Mucosa of descending colon (tissue), 3 donors: ENCODE measurements at places on chromosomes 13 and 19.

DNA sequence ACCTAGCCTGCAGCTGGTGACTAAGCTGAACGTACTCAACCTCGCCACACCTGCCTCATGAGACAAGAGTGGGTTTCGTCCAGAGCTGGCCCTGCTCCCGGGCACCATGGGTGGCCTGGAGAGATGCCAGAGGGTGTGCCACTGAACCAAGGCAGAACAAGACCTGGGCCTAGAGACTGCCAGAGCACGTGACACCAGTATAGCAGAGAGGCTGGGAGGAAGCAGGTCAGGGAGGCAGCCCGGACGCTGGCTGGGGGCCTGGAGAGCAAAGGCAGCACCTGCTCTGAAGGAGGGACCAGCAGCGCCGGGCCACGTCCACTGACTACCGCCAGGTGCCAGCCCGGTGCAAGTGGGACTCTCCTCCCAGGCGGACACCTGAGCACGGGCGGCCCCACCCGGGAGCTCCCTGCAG is 7.3 kb upstream of the C13orf46 start:
- DNase-seq, result peak; percentile 89

- DNase-seq, result no peak
Measured at GRCh38 chr19:41893899-41894298, 10.9 kb downstream of the ARHGEF1 start.

- DNase-seq, result no peak
Measured at GRCh38 chr13:65260946-65261891, 1968.9 kb downstream of the PCDH9 start.

GRCh38 chr19:38265213-38265861 is 964 bp downstream of the SPINT2 start:
- DNase-seq, result peak; percentile 71

DNA sequence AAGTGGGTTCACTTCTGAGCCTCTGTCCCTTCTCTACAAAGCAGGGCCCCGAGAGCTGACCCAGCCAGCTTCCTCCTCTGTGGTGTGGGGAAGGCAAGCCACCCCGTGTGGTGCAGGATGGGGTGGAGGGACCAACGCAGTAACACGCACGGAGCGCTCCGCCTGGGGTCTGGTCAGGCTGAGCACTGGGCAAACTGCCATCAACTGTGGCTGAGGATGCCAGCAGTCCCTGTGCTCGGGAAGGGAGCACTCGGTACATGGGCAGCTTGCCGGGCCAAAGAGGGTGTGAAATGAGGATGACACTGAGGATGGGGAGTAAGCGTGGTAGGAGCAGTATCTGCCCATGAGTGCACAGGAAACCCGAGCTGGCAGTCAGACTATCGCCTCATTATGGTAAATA is 7.6 kb upstream of the GMIP start:
- no peak for DNase-seq

- DNase-seq, result peak; percentile 35
Measured at GRCh38 chr19:46660008-46660517, 919 bp downstream of the DACT3 start.

GRCh38 chr13:111380431-111380830 is 60.0 kb downstream of the TEX29 start:
- DNase-seq, result no peak

DNA sequence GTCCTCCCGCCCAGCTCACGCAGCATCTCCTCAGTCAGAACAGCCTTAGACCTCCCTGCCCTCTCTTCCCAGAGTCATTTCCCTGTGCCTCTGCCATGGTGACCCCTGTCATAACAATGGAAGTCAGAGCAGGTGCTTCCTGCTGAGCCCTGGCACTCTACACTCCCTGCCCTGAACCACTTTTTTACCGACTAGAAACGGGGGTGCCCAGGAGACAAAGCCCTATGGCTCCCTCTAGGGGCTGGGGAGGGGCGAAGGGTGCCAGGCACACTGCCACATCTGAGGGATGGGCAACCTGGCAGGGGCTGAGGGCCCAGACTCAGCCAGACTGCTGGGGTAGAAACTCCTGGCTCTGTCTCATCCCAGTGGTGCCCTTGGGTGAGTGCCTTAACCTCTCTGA is 16.4 kb downstream of the ZNF574 start:
- peak; percentile 71 for DNase-seq

DNA sequence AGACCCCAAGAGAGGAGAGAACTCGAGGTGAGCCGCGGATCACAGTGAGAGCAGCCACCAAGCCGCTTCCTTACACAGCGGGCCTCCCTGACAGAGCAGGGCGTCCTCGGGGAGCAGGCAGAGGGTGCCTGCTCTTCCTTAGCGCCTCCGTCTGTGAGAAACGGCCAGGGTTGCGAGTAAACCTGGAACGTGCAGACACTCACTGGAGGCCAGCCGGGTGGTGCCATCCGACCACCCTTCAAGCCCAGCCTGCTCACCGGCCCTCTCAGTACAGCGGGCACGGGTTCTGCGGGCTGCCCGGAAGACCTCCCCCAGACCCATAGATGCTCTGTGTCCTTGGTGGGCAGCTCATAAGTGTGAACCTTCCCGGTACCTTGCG is 9.6 kb downstream of the DOT1L start:
- no peak for DNase-seq

DNA sequence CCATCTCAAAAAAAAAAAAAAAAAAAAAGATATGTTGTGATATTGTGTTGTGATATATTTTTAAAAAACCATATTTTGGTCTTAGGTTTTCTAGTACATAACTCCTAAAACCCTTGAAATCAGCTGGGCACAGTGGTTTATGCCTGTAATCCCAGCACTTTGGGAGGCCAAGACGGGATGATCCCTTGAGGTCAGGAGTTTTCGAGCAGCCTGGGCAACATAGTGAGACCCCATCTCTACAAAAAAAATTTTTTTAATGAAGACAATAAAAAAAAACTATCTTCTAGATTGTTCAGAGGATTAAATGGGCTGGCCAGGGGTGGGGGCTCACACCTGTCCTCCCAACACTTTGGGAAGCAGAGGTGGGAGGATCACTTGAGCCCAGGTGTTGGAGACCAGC is 1.3 kb upstream of the DCAF15 start:
- DNase-seq, result no peak

DNA sequence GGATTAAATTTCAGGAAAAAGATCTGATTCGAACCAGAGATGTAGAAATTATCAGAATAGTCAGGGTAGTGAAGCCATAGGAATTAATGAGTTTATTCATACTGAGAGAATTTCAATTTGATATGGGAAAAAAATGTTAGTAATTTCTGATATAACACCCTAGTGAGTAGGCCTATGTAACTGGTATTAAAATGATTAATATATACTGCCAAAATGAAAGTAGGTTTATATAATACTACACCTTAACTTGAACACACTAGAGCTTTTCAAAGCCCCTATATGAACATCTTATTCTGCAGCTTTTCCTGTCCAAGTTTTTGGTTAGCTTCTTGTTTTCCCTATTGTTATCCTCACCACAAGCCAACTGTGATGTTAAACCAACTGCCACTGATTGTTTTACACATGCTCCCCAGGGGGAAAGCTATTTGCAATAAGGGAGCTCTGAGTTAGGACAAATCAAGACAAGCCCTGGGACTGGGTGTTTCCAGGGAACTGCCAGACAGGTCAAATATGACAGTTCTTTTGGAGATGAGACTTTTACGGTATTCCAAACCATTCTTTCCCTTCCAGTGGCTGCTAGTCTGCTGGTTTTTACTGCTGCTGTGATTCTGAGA is 45.3 kb downstream of the FNDC3A start:
- no peak for DNase-seq

GRCh38 chr19:49469828-49470614 is 4.0 kb upstream of the FLT3LG start:
- peak; percentile 87 for DNase-seq

GRCh38 chr13:40445557-40445990 is 220.9 kb downstream of the FOXO1 start:
- DNase-seq, result peak; percentile 35

DNA sequence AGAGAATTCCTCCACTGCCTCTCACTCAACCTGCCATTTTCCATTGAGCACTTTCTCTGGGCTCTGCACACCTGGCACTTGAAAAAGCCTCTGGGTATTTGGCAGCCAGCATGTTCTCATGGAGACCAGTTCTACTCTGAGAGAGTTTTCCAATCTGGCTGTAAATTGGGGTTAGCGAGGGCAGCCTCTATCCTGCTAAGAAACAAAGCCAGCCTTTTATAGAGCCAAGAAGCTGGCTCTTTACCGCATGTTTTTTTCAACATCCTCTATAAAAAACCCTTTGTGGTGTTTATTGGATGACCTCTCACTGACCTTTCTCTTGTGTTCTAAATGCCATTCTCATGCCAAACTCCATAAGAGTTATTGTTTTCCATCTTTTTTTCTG is 52.6 kb upstream of the RCBTB2 start:
- DNase-seq, result no peak

DNA sequence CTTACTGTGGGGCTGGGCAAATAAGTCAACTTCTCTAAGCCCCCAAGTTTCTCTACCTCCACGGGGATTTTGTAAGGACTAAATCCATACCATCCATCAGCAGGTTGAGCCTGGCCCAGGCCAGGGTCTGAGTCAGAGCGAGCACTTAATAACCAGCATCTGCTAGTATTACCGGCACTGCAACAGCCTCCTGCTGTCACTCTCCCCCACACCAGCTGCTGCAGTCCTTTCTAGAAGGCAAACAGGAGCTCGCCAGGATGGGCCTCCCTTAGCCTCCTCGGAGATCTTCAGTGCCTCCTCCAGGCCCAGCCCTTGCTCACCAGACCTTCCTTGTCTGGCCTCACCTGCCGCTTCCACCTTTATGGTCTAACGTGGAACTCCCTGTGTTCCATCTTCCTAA is 3.2 kb downstream of the NAPA start:
- DNase-seq, result no peak

- no peak for DNase-seq
Measured at GRCh38 chr13:27449081-27449603, 1.2 kb downstream of the MTIF3 start.

DNA sequence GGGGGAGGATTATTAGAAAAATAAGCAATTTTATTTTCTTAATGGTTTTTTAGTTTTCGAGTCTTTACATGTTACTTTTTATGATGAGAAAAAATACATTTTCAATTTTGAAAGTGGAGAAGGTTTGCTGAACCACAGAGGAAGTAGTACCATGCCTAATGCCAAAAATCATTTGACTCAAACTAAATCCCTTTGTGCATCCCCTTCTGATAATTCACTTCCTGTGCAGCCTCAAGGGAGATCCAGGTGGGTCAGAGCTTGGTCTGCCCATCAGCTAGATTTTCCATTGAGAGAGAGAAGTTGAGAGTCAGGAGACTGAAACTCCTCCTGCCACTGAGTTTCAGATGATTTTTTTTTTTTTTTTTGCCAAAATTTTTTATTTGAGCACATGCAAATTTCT is 571.7 kb downstream of the LIG4 start:
- no peak for DNase-seq

- DNase-seq, result no peak
Measured at GRCh38 chr13:18948664-18949488, 232.7 kb downstream of the TUBA3C start.

DNA sequence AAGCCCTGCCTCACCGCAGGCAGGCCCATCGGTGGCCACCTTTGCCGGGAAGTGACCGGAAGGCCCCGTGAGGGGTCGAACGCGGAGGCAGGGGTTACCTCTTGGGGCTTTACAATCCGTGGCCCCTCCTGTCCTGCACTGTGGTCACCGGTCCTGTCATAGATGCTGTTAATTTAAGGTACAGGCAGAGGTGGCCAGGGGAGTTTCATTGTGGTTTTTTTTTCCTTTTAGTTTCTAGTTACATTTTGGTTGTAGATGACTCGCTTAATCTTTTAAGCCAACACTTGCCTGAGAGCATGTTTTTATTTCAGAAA is 13.1 kb downstream of the COMP start:
- DNase-seq, result no peak

DNA sequence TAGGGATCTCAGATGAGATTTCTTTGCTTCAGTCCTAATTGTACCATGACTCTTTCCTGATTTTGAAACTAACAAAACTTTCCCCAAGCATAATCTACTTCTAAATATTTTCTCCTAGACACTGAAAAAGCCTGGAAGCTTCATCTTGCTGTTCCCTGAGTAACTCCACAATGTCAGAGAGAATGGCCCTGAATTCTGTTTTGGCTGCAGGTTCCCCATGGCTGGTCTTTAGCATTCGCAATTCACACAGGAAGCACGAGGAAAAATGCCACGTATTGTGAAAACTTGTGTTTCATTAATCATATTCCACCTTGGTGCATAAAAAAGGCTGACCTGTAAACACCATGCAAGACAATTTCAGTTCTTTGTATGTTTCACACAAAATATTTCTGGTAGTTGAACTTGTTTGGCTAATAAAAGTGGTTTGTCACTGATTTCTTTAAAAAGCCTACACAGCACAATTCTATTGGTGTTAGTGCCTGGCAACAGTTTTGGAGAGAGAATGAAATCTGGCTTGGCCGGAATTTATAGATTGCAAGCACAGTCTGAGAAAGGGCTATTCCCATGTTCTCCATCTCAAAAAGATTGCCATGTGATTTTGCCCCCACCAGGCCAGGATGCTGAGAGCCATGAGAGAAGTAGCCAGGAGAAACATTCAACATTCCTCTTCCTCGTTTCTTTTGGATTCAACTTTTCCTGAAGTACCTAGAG is 367.1 kb downstream of the NDFIP2 start:
- DNase-seq, result no peak

- peak; percentile 72 for DNase-seq
Measured at GRCh38 chr13:24348797-24349515, 39.6 kb downstream of the C1QTNF9 start.

DNA sequence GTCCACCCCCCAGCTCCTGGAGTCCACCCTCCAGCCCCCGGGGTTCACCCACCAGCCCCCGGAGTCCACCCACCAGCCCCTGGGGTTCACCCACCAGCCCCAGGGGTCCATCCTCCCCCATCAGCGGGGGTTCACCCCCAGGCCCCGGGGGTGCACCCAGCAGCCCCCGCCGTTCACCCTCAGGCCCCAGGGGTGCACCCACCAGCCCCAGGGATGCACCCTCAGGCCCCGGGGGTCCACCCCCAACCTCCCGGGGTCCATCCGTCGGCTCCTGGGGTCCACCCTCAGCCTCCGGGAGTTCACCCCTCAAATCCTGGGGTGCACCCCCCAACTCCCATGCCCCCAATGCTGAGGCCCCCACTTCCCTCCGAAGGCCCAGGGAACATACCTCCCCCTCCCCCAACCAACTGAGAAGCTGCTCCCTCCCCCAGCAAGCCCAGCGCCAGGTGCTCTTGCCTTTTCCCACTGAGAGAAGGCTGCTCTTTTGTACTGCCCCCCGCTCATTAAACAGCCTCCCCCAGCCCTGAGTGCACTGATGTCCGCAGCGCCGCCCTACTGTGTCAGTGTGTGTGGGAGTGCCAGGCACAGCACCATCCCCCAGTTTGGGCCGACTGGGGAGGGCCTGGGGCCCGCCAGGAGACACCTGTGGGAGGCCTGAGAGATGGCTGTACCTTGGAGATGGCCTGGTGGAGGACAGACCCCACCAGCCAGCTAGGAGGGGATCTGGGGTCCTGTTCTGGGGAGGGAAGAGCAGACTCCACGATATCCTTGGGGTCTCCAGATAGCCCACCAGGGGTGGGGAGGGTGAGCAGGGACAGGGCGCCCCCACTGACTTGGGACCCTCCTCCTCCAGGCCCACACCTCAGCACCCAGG is 750 bp upstream of the AMH start:
- no peak for DNase-seq

- peak; percentile 93 for DNase-seq
Measured at GRCh38 chr19:36115453-36116343, at the start of gene TBCB. Gene TBCB (plus strand): TSS chr19:36115468. CDS start chr19:36115561, 93 bp downstream.

- DNase-seq, result no peak
Measured at GRCh38 chr19:29662604-29663404, 2.5 kb upstream of the PLEKHF1 start.

- no peak for DNase-seq
Measured at GRCh38 chr19:21586311-21587116, 81.1 kb downstream of the ZNF429 start.
